Glutamatergic neuron (in vitro differentiated cells): ENCODE measurements at places on chromosomes 5 and 9. TPM values are rescaled to one million over a fixed set of nuclear protein-coding genes. Genes with fewer than 3 reads are reported as not detected.

TSSK1B gene
- 0.54 TPM for total RNA-seq

DNA sequence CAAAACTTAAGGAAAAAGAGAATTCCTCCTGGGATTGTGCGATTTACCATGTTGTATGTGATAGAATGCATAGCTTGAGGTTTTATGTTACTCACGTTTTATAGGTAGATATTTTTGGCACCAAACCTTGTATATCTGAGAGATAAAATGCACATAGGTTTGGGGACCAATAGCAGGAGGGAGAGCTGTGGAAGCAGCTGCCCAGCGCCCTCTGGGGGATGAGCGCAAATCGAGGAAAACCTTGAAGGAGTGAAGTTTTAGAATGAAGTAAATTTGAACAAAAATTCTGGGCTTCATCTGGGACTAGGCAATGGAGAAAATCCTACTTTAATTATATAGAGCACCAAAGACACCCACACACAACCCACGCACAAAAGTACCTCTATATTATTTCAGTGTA is 197.0 kb downstream of the ADCY2 start:
- peak; percentile 66 for DNase-seq

FREM1 gene
- 1.7 TPM for total RNA-seq

- peak; percentile 16 for DNase-seq
Observed at GRCh38 chr9:89878003-89878411, 273.2 kb downstream of the GADD45G start.

DNA sequence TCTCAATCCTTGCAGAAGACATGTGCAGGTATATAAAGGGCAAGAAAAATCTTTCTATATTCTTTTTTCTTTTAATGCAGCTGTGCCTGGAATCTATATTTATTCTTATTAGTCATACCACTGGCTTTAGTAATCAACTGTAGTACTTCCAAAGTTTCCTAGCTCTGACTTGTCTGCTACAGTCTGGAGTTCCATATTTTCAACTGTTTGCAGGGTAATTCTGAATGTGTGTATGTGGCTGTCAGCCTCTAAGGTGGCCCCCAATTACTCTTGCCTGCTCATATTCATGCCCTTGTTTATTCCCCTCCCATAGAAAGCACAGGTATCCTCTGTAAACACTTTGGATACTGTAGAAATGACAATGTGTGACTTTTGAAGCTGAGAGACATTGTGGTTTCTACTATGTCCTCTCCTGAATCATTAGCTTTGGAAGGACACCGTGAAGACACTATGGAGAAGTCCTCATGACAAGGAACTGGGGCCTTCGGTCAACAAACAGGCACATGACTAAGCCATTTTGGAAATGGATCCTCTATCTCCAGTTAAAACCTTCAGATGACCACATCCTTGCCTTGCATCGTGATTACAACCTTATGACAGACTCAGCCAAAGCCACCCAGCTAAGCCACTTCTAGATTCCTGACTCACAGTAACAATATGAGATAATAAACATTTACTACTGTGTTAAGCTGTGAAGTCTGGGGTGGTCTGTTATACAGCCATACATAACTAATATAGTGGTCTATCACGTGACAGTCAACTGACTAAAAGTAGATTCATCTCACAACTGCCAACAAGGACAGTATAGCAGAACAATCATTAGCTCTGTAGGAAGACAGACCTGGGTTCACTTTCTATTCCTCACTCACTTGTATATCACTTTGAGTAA is 49.5 kb upstream of the SUSD1 start:
- no peak for DNase-seq

GRCh38 chr5:139676951-139677735 is 29.0 kb downstream of the CXXC5 start:
- no peak for DNase-seq
